ENCODE measurements at places on chromosomes 11 and 22. TPM values are rescaled to one million over a fixed set of nuclear protein-coding genes. Genes with fewer than 3 reads are reported as not detected.

The CNIH2 gene
- 1.3 TPM for total RNA-seq

The JAML gene
- total RNA-seq = 7.5 TPM

The OR5A1 gene
- total RNA-seq = not detected

The C11orf97 gene
- total RNA-seq = not detected

The INSC gene
- total RNA-seq = 4.2 TPM

The CD3D gene
- 4.9 TPM for total RNA-seq

The RFPL1 gene
- total RNA-seq = not detected

The TOMM22 gene
- total RNA-seq = 64.5 TPM

The HEPHL1 gene
- total RNA-seq = not detected

The SERHL2 gene
- total RNA-seq = 0.89 TPM

The ARHGEF17 gene
- 13.6 TPM for total RNA-seq

The TECTA gene
- 0.82 TPM for total RNA-seq

The SYCE3 gene
- not detected for total RNA-seq
